ENCODE measurements at places on chromosomes 7 and 10.
A peak's percentile ranks its signal among the peaks of the same experiment; 100 is the strongest.

GRCh38 chr7:129160161-129160905 is 15.8 kb downstream of the TSPAN33 start:
- DNase-seq = peak; percentile 37

GRCh38 chr10:99345350-99345749 is 16.2 kb downstream of the CNNM1 start:
- DNase-seq = no peak

- peak; percentile 19 for DNase-seq
Observed at GRCh38 chr10:68601501-68602265, 41.5 kb downstream of the TET1 start.

DNA sequence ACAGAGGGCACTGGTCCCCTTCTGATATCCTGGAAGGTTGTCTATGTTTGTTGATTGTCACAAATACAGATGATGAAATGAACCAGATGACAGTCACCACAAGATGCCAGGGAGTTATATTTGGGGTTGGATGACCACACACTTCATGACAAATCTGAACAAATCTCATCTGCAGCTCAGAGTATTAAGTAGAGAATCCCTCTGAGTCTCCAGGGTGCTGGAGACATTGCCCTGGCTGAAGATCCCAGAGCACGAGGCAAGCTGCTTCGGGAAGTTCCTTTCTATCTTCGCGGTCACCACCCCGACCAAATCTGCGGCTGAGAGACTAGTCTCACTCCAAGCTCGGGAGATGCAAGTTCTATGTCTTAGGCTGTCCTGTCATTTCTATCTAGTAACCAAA is 9.0 kb downstream of the DENND2A start:
- no peak for DNase-seq

GRCh38 chr10:92575961-92576360 is 2.1 kb upstream of the IDE start:
- no peak for DNase-seq

GRCh38 chr7:80974396-80975358 is 55.8 kb upstream of the SEMA3C start:
- DNase-seq = no peak

- no peak for DNase-seq
Observed at GRCh38 chr7:56009695-56010094, 41.5 kb downstream of the PSPH start.

GRCh38 chr10:123891144-123892071 is at the start of gene CPXM2:
Gene CPXM2, minus strand, starts transcription at chr10:123891807. Its CDS starts 148 bp downstream, at chr10:123891659.
- DNase-seq = no peak

DNA sequence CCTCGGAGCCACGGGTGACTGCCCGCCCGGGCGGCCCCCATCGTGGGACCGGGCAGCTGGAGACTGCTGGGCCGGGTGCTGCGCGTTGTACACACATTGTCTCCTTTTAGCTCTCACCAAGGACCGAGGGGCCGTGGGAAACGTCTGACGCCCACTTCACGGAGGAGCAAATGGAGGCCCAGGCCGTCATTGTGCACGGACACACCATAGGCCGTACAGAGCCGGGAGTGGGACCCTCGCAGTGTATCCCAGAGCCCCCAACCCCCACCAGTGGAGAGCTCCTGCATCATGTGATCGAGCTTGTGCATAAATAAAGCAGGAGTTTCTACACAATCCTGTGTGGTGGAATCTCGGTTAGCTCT is 722 bp downstream of the DENND10 start:
- peak; percentile 47 for DNase-seq

- DNase-seq = no peak
Observed at GRCh38 chr7:2959828-2960599, 83.7 kb downstream of the CARD11 start.

DNA sequence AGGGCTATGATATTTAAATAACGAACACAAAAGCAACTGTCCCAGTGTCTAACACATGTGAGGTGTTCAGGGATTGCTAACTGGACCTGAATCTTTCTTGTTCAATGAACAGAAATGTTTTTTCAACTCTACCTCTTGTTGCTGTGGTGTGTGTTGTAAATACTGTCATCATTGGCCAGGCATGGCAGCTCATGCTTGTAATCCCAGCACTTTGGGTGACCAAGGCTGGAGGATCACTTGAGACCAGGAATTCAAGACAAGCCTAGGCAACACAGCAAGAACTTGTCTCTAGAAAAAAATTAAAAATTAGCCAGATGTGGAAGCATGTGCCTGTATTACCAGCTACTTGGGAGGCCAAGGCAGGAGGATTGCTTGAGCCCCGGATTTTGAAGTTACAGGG is 1250.9 kb downstream of the TYW1 start:
- no peak for DNase-seq

DNA sequence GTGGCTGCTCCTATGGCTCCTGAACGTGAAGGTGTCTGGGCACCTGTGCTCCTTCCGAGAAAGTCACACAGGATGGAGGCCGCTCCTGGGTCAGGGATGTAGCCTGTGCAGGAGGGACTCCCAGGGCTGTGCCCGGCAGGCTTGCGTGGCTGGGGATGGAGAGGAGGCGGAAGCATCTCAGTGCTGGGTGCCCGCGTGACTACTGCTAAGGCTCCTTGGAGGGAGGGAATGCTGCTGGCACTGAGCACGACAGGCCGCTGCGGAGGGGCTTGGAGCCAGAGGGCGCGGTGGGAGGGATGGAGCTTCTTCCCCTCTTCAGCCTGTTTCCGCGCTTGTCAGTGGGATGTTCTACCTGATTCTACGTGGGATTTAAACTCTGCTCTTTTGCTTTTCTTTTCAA is 35.0 kb downstream of the ADCY1 start:
- no peak for DNase-seq

All from NCI-H82 (cell line).